Glomerular endothelial cell (primary cell): ENCODE measurements at places on chromosomes 1 and 21. TPM values are rescaled to one million over a fixed set of nuclear protein-coding genes. Genes with fewer than 3 reads are reported as not detected.
A peak's percentile ranks its signal among the peaks of the same experiment; 100 is the strongest.

The RGS13 gene
- total RNA-seq = not detected in 2 replicates

- DNase-seq = no peak
Observed at GRCh38 chr1:214660900-214661299, 57.9 kb downstream of the CENPF start.

GRCh38 chr21:17903029-17903806 is 84.1 kb upstream of the C21orf91 start:
- DNase-seq = peak; percentile 2

DNA sequence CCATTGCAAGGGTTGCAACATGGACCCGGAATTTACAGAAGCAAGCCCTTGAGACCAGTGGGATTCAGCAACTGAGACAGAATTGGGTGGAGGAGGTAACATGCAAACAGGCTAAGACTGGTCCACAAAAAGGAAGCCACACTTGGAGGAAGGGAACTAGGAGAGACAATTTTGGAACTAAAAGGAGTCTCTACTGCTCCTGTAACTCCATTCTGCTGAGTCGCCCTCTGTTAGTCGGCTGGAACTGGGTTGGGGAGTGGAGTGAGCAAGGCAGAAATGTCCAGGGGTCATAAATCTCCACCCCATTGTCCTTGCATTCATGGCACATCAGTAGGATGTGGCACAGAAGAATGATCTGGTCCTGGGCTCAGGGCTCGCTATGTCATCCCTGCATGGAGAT is 5.1 kb downstream of the LAMB3 start:
- no peak for DNase-seq

The CYP4A22 gene
- total RNA-seq = not detected in 2 replicates

- DNase-seq = peak; percentile 27
Observed at GRCh38 chr1:97820470-97821188, 100.2 kb downstream of the DPYD start.

The TRAF3IP3 gene
- total RNA-seq = not detected in 2 replicates

GRCh38 chr1:192445839-192446489 is 129.2 kb downstream of the RGS21 start:
- peak; percentile 56 for DNase-seq
